ENCODE measurements at places on chromosomes 3 and 15.
A peak's percentile ranks its signal among the peaks of the same experiment; 100 is the strongest.

DNA sequence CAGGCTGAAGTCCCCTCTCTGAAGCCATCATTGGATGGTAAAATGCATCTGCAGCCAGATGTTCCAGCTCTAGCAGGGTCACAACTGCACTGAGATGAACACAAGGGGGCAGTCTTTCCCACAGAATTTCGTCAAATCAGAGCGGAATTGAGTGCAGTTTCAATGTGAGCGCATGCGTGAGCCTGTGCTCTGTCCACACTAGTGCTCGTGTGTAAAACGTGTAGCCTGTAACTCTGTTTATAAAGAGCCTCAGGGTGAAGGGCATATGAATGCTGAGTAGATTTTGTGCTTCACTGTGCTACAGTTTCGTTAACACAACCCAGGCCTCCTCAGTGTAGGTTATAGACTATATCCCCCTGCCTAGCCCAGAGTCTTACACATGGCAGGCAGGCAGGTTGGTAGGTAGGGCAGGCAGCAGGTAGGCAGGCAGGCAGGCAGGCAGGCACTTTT is 92.7 kb upstream of the GOLGA6L4 start:
- peak; percentile 62 for DNase-seq

- no peak for DNase-seq
These were observed 231.0 kb upstream of the IGF1R start for GRCh38 chr15:98417346-98417745.

DNA sequence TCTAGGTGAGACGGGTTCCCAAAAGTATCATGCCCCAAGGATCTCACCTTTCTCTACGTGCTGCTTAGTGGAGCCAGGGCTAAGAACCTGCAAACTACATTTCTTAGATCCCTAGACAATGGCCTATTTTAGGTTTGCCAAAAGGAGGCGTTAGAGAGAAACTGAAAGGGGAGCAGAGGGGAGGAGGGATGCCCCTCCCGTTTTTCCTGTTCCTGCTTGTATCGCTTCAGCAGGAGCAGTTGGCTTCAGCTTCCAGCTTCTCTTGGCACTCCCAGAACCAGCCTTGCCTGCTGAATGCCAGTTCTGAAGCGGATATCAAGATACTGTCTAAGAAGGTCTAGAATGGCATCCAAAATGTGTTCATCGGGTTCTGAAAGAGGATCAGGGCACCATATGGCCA is 58.4 kb upstream of the ABHD17C start:
- DNase-seq = no peak

- DNase-seq = no peak
These were observed 85.9 kb upstream of the CSPG5 start for GRCh38 chr3:47664519-47664918.

All from NCI-H1417 (cell line).